ENCODE measurements at places on chromosomes 1 and 21. TPM values are rescaled to one million over a fixed set of nuclear protein-coding genes. Genes with fewer than 3 reads are reported as not detected.
A peak's percentile ranks its signal among the peaks of the same experiment; 100 is the strongest.

DNA sequence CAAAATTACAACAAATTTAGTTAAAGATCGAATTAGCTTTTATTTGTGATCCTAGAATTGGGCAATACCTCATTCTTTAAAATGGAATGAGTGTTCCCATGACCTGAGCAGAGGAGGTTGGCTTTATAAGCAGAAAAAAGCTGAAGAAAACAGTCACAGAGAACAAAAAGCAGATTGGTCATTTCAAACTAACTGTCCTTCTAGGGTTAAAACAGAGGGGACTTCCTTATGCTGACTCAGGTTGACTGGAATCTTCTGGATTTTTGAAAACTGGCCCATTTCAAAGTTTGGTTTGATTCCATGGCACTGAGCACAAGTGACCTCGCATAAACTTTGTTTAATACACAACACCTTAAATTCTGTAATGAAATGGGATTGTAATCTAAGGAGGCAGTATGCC lies 17.6 kb downstream of the NFASC start:
- H3K4me1 ChIP-seq, result no peaks in the 10 kb centered on the region
- no peak overlapping the region for H3K4me3 ChIP-seq
- H3K36me3 ChIP-seq, result no peaks in the 10 kb centered on the region
- DNase-seq, result no peak

Gene ETV3L
- total RNA-seq, result not detected

DNA sequence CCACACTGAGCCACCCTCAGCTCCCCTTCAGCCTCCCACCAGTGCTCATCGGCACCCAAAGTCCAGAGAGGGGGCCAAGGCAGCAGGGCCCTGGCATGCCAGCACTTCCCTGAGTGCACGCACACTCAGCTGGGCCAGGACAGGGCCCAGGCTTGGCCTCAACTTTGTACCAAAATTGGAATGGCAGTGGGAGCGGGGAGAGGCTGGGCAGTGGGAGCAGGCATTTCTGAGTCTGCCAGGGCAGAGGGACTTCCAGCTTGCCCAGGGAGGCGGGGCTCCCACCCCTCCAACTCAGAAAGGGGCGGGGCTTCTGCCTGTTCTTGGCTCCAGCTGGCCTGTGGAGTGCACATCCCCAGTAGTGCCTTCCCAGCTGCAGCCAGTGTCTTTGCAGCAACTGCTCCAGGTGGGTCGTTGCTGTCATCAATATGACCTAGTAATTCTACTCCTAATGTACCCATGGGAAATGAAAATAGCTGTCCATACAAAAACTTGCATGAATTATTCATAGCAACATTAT lies 10.3 kb upstream of the SNX7 start:
- H3K4me3 ChIP-seq, result no peak overlapping the region
- DNase-seq, result no peak
- no peaks in the 10 kb centered on the region for H3K4me1 ChIP-seq

Gene CRB1
- 0.77 TPM for total RNA-seq

- DNase-seq, result peak; percentile 90
- H3K4me3 ChIP-seq, result no peak overlapping the region
- peaks cover 72% of the 10 kb centered on the region for H3K4me1 ChIP-seq
- H3K36me3 ChIP-seq, result peaks cover 28% of the 10 kb centered on the region
- H3K27ac ChIP-seq, result peak overlapping the region; percentile 67
- no peaks in the 10 kb centered on the region for H3K27me3 ChIP-seq
Measured at GRCh38 chr1:180167721-180168467, 13.2 kb downstream of the QSOX1 start.

Gene JMJD4
- total RNA-seq, result 14.9 TPM

- H3K36me3 ChIP-seq, result no peaks in the 10 kb centered on the region
- H3K4me1 ChIP-seq, result no peaks in the 10 kb centered on the region
- no peak overlapping the region for H3K27ac ChIP-seq
- no peak overlapping the region for H3K4me3 ChIP-seq
- no peaks in the 10 kb centered on the region for H3K27me3 ChIP-seq
Measured at GRCh38 chr1:15400627-15401026, 9.1 kb upstream of the EFHD2 start.

GRCh38 chr1:90919900-90920299 lies 101.9 kb downstream of the ZNF644 start:
- H3K27me3 ChIP-seq, result no peaks in the 10 kb centered on the region
- H3K4me1 ChIP-seq, result peaks cover 20% of the 10 kb centered on the region
- DNase-seq, result no peak

Measured in lower lobe of right lung (tissue), 2 donors.